NCI-H2107 (cell line): ENCODE measurements at places on chromosomes 16 and 17.
A peak's percentile ranks its signal among the peaks of the same experiment; 100 is the strongest.

DNA sequence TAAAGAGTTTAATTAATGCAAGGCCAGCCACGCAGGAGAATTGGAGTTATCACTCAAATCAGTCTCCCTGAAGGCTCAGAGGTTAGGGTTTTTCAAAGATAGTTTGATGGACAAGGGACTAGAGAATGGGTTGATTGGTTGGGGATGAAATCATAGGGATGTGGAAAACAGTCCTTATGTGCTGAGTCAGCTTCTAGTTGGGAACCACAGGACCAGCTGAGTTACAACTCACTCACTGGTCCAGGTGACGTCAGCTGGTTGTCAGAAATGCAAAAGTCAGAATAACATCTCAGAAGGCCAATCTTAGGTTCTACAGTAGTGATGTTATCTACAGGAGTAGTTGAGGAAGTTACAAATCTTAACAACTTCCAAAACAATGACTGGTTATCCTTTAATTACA lies 47.6 kb downstream of the CPD start:
- no peak for DNase-seq

DNA sequence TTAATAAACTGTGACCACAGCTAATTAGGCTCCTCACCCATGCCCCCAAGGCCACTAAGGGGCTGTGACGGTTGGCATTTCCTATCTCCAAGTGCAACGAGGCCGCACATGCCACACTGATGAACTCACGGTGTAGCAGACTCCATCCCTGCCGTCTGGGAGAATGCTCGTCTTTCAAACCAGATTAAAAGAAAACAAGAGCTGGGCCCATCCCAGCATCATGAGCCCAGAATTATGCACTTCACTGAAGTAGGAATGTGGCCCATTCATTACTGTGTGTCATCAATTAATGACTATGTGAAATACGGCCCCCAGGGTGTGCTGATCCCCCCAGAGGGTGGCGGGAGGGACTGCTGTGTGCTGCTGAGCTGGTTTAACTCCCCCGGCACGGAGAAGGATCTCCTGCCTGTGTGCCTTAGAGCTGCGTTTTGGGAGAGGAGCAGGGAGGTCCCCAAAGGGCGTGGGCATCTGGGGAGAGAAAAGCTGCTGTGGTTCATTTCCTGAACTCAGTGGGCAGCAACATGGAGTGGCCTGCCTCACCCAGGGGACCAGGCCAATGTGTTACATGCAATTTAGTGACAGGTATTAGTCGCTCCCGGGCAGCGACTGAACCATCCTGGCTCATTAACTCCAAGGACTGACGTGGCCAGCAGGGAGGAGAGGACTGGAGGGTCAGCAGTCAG lies 194.5 kb downstream of the FOXL1 start:
- DNase-seq: no peak

DNA sequence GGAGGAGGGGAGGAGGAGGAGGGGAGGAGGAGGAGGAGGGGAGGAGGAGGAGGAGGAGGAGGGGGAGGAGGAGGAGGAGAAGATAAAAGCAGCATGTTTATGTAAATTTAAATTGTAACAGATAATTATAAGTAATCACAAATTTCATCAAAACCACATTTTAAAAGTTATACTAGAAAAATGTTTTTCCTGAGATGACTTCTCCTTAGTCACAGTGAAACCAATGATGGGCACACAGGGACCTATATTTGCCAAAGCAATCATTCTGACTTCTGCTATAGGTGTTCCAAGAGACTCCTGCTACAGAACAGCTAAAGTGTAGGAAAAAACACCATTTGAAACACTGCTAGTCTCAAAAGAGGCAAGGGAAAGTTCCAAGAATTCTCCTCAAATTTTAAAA lies 66.4 kb downstream of the CEP95 start:
- no peak for DNase-seq

DNA sequence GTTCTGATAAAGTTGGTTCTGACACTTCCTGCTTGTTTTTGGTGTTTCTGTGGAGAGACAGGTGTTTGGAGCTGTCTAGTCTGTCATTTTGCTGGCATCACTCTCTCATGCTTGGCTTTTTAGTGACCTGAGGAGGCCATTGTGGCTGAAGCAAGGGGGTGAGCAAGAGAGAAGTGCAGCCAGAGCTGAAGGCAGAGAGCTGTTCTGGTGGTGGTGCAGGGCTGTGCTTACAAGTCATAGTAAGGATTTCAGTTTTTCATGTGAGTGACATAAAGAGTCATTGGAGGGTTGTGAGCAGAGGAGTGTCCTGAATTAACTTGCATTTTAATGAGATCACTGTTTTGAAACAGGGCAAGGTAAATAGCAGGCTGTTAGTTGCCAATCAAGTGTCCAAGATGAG lies 97.5 kb downstream of the CHD9 start:
- no peak for DNase-seq

DNA sequence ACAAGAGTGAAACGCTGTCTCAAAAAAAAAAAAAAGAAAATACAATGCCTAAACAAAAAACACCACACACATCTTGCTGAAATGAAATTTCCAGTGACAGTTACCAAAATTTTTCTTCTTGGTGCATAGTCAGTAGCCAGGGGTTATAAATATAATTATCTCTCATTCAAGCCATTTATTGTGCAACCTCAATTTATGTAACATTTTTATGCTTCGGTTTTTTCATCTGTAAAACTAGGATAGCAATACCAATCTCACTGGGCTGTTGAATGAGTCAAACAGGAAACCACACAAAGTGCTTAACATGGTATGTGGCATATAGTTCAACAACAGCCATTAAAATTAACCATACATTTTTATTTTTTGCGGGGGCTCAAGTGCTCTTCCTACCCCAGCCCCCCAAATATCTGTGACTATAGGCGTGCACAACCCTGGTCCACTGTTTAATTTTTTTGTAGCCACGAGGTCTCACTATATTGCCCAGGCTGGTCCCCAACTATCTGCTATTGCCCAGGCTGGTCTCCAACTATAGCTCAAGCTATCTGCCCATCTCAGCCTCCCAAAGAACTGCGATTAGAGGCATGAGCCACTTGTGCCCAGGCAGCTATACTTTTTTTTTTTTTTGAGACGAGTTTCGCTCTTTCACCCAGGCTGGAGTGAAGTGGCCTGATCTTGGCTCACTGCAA lies 2.6 kb downstream of the COG4 start:
- DNase-seq: no peak

DNA sequence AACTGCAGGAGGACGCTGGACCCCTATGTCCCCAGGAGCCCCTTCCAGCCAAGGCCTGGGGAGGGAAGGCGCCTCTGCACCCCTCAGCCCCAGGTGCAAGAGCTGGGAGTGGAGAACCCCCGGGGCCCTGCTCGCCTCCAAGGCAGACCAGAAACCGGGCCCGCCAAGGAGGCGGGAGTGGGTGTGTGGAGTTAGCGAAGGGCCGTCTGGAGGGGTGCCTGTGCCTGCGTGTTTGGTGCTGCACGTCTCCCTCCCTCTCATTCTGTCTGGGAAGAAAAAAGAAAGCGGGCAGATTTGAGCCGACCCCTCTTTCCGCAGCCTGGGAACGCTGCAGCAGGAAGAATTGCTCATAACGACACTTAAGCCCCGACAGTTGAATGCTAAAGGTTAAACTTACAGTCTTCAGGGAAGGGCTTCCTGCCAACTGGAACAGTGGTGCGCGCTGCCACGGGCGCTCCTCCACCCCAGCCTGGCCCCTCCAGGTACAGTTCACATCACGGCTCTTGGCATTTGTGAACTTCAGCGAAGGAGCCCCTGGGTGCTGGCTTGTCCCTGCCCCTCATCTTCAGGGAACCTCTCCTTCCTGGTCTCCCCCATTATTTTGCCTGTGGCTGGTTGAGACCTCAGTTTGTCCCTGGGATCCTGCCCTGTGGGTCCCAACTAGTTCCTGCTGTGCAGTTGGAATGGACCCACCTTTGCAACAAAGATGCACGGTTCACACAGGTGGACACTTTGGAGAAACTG lies 19.2 kb upstream of the ZFHX3 start:
- no peak for DNase-seq

- no peak for DNase-seq
Measured at GRCh38 chr16:66741169-66741900, 10.1 kb downstream of the DYNC1LI2 start.

- DNase-seq: no peak
Measured at GRCh38 chr17:802901-803881, 21.0 kb downstream of the MRM3 start.

GRCh38 chr17:60354223-60354622 lies 37.7 kb downstream of the USP32 start:
- DNase-seq: no peak

DNA sequence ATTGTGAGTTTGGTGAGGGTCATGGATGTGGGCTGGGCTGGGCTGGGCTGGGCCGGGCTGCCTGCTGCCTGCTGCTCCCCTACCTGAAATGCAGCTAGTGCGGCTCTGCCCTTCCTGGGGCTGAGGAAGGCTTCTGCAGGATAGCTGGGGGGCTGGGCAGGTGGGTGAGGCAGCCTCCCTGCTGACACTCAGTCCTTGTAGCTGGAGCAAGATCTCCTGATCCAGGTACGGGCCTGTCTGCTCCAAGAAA lies 4.7 kb downstream of the RPL13 start:
- DNase-seq: no peak

GRCh38 chr16:2252806-2253148 lies 1.4 kb upstream of the ECI1 start:
- no peak for DNase-seq

- DNase-seq: no peak
Measured at GRCh38 chr16:3664187-3664896, 9.9 kb downstream of the DNASE1 start.

GRCh38 chr16:22427556-22427955 lies 53.1 kb upstream of the CDR2 start:
- no peak for DNase-seq

DNA sequence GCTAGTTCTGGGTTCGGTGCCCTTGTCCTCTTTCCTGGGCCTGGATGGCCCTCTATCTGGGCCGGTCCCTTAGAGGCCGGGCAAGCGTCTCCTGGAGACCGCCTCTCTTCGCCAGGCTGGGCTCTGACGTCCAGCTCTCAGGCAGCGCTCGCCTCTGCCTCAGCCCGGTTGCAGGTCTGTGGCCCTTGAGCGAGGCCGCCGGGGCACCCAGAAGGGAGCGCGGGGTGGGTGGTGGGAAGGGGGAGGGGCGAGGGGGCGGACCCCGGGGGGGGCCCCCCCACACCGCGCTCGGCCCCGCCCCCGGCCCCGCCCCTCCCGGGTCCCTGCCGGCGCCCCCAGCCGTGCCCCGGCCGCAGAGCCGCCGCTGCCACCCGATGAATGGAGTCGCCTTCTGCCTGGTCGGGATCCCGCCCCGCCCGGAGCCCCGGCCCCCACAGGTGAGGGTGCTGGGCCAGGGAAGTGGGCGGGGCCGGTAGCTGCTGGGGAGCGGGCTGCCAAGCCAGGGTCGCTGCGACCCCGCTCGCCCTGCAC lies at the start of gene ARHGAP23:
ARHGAP23 (plus strand) TSS at position 353 of the 531 bp plus-strand sequence; CDS start at position 375, 22 bp downstream.
- DNase-seq: no peak

GRCh38 chr17:78019367-78019975 lies 61.0 kb downstream of the TNRC6C start:
- DNase-seq: peak; percentile 17

DNA sequence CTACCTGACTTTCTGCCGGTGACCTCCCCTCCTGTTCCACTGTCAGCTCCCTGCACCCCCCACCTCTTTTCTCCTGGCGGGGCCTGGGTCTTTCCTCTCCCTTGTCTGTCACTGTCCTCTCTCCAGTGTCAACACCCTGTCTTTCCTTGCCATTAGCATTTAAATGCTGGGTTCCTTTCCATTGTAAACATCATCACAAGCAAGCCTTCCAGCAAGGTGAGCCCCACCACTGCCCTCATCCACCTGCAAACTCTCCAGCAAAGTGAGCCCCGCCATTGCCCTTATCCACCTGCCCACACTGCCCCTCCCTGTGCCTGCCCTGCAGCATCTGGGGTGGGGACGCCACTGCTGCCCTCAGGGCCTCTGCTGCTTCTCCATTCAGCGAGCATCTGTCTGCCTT lies 195.0 kb downstream of the ENGASE start:
- DNase-seq: no peak

DNA sequence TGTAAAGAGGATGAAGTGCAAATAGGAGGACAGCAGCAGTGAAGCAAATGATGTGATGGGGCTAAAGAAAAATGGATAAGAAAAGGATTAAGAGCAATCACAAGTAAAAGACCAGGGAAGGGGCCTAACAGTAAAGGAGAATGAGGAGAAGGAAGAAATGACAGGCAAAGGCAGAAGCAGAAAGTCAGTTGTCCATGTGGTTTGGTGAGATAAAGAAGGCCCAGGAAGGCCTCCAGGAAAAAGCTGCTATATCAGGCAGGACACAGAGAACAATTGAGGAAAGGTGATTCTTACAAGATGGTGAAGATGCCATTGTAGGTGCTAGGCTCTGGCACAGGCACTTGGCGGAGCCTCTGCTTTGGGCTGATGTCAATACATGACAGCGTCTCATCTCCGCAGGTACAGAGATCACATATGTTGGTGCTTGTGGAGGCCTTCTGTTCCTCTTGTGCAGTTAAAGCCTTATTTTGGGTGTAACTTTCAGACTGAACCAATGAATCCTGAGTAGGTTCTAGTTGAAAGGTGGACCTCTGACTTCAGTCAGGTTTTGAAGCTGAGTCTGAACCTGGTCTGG lies 18.1 kb downstream of the RDM1 start:
- DNase-seq: no peak

DNA sequence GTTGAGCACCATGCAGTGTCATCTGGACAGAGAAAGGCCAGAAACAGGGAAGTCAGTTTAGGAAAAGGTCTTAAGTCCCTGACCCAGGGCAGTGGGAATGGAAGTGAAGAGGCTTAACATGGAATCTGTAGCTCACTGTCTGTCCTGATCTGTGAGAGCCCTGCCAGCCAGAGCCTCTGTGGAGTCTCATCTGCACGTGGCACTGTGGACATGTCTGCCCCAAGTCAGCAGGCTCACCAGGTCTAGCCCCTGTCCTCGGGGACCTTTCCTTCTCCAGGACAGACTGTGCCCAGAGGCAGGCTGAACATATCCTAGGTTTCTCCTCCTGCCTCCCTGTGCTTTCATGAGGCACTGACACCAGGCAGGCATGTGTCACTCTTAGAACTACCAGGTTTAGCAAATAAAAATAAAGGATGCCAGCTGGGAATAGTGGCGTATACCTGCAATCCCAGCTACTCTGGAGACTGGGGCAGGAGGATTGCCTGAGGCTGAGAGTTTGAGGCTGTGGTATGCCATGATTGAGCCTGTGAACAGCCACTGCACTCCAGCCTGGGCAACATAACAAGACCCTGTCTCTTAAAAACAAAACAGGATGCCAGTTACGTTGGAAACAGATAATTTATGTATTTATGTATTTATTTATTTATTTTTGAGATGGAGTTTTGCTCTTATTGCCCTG lies 22.4 kb downstream of the UNK start:
- no peak for DNase-seq

- DNase-seq: no peak
Measured at GRCh38 chr17:5128905-5129535, 13.2 kb downstream of the USP6 start.

- DNase-seq: no peak
Measured at GRCh38 chr17:50264263-50265113, 9.8 kb upstream of the TMEM92 start.

DNA sequence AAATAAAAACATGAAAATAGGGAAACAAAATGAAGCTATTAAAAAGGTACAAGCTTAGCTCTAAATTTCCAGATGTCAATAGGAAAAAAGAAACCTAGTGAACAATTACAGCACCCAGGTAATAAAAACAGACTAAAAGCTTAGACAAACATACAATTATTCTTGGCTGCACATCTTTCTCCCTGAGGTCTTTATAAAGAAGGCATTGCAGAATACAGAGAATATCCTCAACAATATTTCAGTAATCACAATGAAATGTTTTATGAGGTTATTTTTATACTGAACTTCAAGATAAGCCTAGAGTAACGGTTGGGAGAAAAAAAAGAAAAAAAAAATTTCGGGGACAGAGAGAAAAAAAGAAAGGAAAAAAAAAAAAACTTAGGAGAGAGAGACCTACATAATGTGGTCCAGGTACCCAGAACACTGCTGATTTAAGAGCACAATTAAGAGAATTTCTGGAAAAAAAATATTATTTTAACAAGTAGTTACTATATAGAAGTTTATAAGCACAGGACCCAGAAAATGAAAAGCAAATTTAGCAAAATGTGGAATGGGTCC lies 26.5 kb downstream of the KANSL1 start:
- no peak for DNase-seq
